Nephron progenitor cell (in vitro differentiated cells): ENCODE measurements at places on chromosomes 12 and 14.

DNA sequence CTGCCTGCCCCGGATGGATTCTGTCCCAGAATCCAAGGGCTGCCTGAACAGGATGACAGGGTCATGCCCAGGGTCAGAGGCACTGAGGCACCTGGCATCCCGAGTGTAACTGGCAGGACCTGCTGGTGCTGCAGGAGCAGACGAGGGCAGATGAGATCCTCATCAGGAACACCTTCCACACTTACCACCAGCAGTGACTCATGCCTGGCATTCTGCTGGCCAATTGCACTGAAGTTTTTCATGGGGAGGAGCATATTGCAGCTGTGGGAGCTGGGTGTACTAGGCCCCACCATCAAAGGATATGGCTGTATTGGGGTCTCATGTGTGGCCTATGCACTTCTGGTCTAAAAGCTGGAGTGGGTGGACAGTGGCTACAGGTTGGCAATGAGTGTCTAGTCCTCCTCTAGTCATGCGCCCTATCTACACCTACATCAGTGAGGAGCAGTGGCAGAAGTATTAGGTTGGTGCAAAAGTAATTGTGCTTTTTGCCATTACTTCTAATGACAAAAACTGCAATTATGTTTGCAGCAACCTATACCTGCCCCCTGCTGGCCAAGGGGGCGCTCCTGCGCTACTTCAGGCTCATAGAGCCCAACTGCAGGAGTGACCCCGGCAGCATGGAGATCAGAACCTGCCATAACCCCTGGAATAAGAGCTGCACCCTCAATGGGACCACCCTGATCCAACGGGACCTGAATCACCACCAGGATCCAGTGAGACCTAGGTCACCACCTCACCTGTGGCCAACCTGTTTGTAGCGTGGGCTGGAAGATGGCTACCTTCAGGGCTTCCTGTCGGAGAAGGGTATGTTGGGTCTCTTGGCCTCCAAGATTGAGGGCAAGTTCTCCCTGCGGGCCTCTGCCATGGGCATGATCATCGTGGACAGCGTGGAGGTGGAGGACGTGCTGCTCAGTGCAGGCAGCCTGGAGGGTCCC is 8.0 kb upstream of the C12orf42 start:
- peak; percentile 46 for DNase-seq

DNA sequence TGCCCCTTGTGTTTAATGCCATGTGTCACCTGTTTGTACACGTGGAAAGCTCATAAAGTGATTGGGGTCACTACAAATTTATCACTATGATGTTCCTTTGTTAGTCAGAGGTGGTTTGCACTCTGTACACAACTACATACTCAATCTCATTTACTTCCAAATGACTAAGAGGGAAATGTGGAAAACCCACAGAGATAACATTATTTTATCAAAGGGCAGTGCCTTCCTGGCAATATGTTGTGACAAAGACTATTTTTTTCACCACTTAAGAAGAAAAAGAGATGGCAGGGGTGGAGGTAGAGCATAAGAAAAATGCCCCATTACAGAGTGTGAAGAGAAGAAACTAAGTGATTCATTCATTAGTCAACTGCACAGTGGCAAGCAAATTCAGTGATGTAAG is 1064.1 kb upstream of the FLRT2 start:
- no peak for DNase-seq

DNA sequence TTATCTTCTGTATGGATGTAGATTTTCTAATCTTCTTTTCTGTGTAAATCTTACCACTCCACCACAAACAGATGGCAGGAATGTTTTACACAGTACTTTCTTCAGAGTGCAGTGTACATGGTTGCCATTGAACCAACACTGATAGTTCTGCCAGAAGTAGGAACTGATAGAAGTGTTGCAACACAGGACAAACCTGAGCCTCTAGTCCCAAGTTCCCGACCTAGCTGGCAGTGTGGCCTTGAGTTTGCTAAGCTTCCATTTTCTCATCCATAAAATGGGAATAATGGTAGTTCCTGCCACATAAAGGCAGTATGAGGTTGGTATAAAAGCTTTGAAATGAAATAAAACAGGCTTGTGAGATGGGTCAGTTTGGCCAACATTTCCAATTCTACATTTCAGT is 50.8 kb upstream of the SAV1 start:
- DNase-seq: no peak

- no peak for DNase-seq
These were observed 645.2 kb downstream of the MED13L start for GRCh38 chr12:115632308-115632707.

- DNase-seq: no peak
These were observed 42.6 kb upstream of the FOXJ2 start for GRCh38 chr12:7989827-7990491.

DNA sequence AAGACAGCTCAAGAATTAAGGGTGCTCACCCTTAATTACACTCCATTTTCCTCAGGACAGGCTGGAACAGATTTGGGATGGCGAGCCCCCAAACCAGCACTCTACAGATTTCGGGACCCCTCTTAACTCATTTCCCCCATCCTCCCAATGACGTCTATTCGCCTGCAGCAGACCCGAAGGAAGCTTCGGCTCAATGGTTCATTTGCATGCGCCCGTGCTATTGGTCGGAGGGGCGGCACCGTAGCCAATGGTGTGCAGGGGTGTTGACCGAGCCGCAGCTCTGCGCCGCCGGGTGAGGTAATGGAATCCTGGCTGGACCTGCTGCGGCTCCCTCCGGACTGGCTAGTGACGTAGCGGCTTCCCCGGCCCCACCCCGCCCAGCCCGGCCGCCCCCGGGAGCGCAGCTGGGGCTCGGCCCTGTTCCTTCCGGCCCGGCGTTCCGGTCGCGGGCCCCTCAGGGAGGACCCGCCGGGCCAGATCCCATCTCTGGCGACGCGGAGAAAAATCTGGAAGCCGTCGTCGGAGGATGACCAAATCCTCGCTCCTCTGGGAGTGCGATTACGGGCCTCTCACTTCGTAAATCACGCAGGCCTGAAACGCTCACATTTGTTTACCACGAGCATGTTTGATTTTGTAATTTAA is 18.3 kb upstream of the NR4A1 start:
- peak; percentile 95 for DNase-seq

DNA sequence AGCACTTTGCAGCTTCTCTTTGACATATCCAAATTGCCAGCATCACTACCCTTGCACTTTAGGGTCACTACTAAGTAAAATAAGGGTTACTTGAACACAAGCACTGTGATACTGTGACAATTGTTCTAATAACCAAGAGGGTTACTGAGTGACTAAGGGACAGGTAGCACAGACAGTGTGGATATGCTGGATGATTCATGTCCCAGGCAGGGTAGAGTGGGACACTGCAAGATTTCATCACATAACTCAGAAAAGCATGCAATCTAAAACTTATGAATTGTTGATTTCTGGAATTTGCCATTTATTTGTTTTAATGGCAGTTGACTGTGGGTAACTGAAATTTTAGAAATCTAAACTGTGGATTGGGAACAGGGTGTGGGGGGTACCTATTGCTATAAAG is 218.8 kb downstream of the KITLG start:
- DNase-seq: no peak

GRCh38 chr12:63163541-63163940 is 12.5 kb upstream of the AVPR1A start:
- DNase-seq: no peak

DNA sequence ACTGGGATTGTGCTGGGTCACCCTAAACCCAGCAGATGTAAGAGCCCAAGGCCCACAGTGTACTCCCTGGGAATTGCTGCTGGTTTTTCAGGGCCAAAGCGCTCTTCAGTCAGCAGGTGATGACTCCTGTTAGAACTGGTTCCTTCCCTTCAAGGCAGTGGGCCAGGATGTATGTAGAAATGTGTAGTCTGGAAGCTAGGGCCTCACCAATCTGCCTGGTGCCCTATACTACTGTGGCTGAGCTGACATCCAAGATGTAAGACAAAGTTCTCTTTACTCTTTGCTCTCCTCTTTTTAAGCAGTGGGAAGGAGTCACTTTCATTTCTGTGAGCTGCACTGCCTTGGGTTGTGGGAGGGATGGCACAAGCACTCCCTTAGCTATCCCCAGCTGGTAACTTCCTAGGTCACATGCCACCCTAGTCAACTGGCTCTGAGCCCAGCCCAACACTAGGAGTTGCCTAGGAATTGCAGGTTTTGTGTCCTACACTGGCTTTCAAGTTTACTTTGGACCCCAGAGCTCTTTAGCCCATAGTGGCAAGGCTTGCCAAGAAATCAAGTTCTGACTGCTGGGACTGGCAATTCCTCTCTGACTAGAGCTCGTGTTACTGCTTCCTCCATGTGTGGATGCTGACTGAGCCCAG is 249.2 kb downstream of the C12orf50 start:
- DNase-seq: no peak

- DNase-seq: no peak
These were observed at the start of gene EMP1 for GRCh38 chr12:13196130-13196921. EMP1 (plus strand) TSS chr12:13196726; CDS start chr12:13211511, 14,785 bp downstream.
